Effector CD8-positive, alpha-beta T cell (primary cell): ENCODE measurements at places on chromosomes 5 and 9.
A peak's percentile ranks its signal among the peaks of the same experiment; 100 is the strongest.

- no peak for DNase-seq
Observed at GRCh38 chr5:102077920-102078319, 218.2 kb downstream of the SLCO4C1 start.

DNA sequence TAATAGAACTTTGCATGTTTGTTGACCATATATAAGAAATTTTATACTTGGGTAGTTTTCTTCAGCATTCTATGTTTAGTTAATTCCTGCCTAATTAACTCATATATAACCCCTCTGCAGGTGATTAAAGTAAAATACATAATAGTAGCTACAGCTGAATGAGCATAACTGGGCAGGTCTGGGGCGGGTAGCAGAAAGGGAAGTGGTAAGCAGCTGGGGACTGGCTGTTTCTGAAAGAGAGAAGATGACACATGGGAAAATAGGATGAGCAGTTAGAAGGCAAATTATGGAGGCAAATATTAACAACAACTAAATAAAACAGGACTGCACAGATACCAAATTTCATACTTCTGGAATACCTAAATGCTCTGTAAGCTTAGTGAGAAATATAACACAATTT lies 128.1 kb downstream of the CPLANE1 start:
- DNase-seq: no peak

- no peak for DNase-seq
Observed at GRCh38 chr5:125042261-125042890, 295.9 kb upstream of the ZNF608 start.

DNA sequence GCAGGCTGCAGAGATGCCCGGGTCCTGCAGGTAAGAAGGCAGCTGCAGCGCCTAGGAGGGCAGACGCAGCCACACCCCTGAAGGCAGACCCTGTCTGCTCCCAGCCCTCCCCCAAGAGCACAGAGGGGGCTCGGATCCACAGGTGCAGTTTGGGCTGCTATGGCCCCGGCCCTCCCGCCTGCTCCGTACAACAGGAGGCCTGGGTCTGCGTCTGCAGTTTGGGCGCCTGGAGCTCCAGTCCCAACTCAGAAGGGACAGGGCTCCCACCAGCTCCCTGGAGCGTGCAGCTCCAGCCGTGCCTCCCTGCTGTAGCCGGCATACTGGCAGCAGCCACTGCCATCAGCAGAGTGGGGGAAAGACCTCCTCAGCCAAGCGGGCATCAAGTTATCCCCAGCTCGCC lies 30.5 kb downstream of the BTNL9 start:
- no peak for DNase-seq

DNA sequence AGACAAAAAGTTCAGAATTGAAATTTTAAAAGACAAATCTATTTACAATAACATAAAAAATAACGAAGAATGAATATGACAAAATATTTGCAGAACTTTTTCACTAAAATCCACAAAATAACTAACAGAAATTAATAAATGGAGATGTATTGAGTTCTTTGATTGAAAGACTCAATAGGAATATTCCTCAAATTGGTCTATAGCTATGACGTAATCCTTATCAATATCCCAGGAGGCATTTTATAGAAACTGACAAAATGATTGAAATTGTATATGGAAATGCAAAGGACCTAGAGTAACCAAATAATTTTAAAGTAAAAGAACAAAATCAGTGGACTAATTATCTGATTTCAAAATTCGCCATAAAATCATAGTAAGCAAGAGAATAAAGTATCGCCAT lies 328.7 kb downstream of the MED10 start:
- no peak for DNase-seq

GRCh38 chr9:2599896-2600295 lies 21.7 kb upstream of the VLDLR start:
- no peak for DNase-seq

GRCh38 chr9:78133751-78134150 lies 102.1 kb upstream of the CEP78 start:
- DNase-seq: no peak

DNA sequence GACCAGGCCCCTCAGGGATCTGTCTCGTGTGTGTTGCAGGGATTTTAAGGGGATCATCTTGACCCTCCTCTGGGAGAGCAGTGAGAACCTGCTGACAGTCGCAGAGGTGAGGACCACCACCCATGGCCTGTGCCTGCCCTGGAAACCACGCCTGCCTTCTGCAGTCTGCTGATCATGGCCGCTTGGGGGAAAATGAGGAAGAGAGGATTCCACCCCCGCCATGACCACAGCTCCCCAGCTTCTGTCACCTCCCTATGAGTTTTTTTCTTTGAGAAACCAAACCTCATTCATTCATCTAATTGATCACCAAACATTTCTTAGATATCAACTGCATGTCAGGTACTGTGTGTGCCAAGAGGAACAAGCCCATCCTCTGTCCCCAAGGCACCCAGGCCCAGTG lies 46.3 kb upstream of the TDRD7 start:
- no peak for DNase-seq

DNA sequence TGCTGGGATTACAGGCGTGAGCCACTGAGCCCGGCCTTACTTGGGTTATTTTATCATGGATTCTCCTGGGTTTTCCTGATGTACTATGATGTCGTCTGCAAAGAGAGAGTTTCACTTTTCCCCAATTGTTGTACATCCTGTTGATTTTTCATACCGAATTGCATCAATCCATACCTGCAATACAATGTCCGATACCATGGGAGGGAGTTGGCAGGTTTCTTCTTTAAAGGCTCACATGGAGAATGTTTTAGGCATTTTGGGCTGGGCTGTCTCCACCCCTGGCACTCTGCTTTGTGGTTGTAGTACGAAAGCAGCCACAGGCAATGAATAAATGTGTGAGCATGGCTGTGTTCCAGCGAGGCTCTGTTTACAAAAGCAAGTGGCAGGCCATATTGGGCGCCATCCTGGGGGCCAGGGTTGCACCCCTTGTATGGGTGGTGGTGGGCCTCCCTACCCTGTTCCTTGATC lies 35.1 kb upstream of the EXOC3 start:
- no peak for DNase-seq

DNA sequence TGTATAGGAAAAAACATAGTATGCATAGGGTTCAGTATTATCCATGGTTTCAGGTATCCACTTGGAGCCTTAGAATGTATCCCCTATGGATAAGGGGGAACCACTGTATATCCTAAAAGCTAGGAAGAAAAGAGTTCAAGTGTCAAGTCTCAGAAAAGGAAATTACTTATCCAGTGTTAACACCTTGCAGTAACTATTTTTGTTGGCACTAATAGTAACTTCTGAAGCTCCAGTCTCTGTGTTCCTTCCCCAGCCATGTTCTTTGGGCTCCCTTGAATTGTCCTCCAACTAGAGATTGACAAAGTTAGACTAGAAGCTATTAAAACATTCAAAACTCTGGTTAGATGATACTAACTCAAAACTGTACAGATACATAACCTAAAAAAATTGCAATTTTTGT lies 370.8 kb downstream of the NFIB start:
- no peak for DNase-seq

DNA sequence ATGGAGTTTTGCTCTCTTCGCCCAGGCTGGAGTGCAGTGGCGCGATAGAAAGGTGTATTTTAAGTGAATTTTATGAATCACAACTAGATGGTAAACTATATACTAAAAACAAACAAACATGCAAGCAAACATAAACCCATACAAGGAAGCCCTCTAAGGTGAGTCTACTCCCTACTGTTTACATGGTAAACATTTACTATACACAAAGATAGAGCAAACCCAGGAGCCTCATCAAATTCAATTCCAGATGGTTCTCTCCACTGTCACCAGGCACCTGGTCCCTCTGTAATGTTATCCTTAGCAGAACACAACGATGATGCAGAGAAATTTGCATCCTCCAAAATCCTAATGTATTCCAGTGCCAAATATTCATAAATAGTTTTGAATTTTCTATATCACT lies 17.9 kb downstream of the ANKH start:
- DNase-seq: no peak

DNA sequence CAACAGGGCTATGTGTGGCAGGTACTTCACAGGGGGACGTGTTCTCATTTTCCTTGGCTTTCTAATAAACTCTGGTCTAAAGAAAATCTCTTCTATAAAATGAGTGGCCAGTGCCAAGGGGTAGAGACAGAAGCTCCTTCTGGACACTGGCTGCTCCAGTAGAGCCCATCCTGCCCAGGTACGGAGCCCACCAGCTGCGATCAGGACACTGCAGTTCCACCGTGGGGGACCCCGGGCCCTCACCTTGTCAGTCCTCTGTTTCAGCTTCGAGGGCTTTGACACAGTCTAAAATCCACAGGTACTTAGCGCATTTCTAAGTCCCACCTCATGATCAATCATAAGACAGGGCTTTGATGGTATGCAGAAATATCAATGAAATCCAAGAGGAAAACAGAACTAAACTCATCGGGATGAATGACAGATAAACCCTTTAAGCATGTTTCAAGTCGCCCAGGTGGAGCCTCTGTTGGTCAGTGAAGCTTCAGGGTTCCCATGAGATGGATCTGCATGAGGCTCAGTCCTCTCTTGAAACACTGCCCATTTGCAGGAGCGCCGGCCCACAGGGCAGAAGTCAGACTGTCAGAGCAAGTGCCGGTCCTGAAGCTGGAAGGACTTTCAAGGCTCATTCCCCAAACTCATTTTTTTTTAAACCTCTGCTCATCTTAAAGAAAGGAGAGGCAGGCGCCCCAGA lies 20.3 kb upstream of the TERT start:
- DNase-seq: no peak

DNA sequence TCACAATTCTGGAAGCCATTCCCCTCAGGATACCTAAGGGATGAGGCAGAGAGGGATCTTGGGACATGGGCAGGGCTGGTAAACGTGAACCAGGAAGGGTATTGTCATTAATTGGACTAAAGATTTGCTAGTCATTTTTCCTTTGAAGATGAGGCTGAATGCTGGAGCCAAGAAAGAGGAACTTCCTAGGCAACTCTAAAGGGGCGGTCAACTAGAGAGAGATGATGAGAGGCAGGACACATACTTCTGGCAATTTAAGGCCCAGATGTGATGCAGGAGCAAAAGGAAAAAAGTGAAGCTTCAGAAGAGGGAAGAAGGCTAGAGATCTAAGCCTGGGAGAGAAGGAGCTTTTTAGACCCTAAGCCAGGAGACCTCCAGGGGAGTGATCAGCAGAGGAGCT lies 5.6 kb downstream of the GBA2 start:
- DNase-seq: no peak

- DNase-seq: no peak
Observed at GRCh38 chr5:146633323-146633764, 117.4 kb upstream of the GPR151 start.

DNA sequence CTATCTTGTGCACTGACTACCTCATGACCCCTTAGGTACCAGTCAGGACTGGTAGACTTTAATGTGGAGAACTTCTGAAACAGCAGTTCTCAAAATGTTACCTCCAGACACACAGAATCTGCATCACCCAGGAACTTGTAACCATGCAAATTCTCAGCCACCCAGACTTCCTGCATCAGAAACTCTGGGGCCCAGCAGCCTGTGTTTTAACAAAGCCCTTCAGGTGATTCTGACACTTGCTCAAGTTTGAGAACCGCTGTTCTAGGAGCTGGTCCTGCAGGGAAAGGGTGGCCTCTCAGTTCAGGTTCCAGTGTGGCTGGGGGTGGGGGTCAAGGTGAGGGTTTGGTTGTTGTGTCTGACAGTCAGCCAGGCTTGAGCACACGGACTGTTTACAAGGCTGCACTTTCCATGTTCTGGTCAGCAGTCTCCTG lies 28.4 kb downstream of the ZFP62 start:
- no peak for DNase-seq

- no peak for DNase-seq
Observed at GRCh38 chr5:111387361-111387760, 125.0 kb downstream of the STARD4 start.

DNA sequence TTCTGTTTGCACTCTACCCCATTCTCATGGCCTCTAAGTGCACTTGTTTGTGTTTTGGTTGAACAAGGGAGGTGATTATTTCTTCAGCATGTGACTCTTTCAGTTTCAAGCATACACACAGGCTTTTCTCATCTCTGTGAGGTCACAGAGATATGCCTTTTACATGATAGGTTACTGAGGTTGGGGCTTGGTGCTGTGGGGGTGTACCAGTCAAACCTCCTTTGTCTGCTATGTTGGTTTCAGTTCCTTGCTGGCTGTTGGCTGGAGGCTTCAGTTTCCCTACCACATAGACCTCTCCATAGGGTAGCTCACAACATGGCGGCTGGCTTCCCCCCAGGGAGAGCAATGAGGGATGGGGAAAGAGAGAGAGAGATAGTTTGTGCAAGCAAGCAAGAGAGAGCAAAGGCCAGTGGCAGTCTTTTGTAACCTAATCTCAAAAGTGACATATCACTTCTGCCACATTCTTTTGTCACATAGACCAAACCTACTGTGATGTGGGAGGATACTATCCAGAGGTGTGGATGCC lies 96.7 kb upstream of the SEMA6A start:
- no peak for DNase-seq

GRCh38 chr9:127825319-127826051 lies 22.8 kb downstream of the FPGS start:
- no peak for DNase-seq

DNA sequence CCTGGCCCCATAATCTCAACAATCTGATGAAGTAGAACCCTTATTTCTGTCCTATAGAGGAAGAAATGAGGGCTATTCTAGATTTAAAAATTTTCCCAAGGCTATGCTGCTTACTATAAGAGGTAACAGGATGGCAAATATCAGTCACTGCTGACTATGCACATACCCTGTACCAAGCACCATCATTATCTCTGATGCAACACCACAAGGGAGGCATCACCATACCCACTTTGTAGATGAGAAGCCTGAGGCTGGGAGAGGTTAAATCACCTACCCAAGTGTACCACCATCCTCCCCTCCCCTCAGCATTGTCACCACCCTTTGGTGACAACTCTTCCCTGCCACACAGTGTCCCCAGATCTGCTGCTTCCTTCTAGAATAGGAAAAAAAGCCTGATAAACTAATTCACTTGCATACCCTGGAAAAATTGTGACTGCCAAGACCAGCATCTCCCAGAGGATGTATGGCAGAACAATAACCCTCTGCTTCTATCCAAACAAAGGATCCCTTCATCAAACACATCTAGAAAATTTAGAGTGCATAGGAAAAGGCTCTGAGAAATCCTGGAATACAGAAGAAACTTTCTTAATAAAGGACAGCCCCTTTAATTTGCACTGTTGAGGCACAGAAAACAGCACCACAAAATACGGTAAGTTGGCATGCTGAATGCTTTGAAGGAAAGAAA lies 48.3 kb downstream of the PRRC1 start:
- DNase-seq: no peak

DNA sequence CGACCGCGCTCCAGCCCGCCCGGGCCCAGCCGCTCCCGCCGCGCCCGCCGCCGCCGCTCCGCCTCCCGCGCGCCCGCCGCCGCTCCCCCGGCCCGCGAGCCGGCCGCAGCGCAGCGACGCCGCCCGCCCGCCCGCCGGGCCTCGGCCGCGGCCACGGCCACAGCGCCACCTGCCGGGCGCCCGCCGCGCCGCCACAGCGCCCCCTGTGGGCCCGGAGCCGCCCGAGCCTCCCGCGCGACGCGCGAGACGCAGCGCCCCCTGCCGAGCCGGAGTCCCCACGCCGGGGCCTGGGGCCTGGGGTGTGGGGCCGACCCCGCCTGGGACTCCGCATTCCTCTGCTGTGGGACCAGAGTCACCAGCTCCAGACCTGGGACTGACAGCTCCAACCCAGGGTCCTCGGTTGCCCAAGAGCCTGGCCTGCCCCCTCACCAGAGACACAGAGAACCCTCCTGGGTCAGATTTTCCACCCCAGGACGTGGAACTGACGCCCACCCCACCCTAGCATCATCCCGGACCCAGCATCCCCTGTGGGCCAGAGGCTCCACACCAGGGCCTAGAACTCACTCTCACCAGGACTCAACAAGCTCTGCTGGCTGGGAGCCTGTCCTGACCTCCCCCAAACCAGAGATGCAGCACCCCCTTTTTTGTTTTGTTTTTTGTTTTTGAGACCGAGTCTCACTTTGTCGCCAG lies at the start of gene RAPGEF1:
RAPGEF1 (minus strand) TSS at position 118 of the 690 bp plus-strand sequence. CDS start 246 bp downstream, outside the sequence.
- peak; percentile 74 for DNase-seq
